T-helper 17 cell (primary cell): ENCODE measurements at places on chromosomes 5 and 9. TPM values are rescaled to one million over a fixed set of nuclear protein-coding genes. Genes with fewer than 3 reads are reported as not detected.
A peak's percentile ranks its signal among the peaks of the same experiment; 100 is the strongest.

TMEM252 gene
- total RNA-seq, result not detected

DNA sequence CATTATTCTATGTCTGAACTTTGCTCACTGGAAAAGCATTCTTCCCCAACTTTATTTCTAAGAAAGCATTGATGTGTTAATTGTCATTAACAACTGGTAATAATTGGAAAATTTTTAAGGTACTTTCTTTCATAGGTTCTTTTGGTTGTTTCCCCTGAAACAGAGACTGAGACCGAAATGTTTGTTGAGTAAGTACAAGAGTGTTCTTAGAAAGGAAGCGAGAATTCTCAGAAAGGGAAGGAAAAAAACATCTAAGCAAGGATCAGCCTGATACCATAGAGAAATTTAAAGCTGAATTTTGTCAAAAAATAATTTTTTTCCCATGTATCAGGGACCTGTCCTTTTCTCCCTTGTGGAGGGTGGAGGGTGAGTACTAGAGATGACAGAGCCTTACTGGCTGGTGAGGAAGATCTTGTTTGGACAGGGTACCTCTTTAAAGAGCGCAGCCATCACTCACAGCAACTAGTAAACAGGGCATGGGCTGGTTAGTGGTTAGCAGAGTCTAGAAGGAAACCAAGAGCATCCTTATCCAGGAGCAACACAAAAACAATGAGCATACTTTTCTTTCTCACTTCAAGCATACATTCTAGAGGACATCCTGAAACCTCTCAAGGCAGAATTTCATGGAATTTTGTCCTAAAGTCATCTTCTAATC lies 898.5 kb downstream of the DNAH5 start:
- H3K4me3 ChIP-seq, result no peak overlapping the region
- H3K36me3 ChIP-seq, result no peaks in the 10 kb centered on the region
- no peak for DNase-seq
- H3K27ac ChIP-seq, result no peak overlapping the region

GFI1B gene
- 29.3 TPM for total RNA-seq

DNA sequence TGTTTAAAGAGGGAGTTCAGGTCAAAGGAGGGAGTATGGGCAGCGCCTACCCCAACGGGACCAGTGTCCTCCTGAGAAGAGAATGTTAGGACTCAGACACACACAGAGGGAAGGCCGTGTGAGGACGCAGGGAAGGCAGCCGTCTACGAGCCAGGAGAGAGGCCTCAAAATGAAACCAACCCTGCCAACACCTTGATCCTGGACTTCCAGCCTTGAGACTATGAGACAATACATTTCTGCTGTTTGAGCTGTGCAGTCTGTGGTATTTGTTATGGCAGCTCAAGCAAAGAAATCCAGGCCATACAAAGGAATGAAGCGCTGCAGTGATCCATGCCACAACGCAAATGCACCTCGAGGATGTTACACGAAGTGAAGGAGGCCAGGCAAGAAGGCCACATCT lies 97.9 kb downstream of the COL23A1 start:
- no peak overlapping the region for H3K27ac ChIP-seq
- peaks cover 3% of the 10 kb centered on the region for H3K4me1 ChIP-seq
- no peaks in the 10 kb centered on the region for H3K36me3 ChIP-seq
- peaks cover 46% of the 10 kb centered on the region for H3K27me3 ChIP-seq
- DNase-seq, result no peak
- H3K4me3 ChIP-seq, result no peak overlapping the region

DNA sequence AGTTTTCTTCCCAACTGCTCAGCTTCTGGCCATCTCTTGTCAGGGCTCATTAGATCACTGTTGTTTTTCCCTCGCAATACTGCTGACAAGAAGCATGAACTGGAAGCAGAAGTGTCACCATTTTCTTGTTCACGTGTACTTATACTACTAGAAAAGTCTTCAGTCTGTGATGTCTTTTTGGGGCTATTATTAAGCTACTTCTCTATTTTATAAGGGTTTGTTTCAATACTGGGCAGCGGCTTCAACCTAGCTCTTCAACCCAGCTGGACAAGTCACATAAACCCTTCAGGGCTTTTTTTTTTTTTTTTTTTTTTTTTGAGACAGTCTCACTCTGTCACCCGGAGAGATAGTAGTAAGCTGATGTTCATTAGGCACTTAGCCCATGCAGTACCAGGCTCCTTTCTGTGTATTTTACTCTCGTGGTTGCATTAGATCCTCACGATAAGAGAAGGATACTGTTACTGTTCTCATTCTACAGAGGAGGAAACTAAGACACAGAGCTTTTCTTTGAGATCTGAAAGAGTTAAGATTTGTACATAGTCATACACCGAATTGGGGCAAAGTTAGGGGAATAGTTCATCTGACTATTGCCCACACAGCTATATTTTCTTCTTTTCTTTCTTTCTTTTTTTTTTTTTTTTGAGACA lies 20.5 kb downstream of the RAPGEF1 start:
- peak overlapping the region; percentile 78 for H3K4me3 ChIP-seq
- H3K27ac ChIP-seq, result peak overlapping the region; percentile 96
- H3K36me3 ChIP-seq, result peaks cover 6% of the 10 kb centered on the region
- peaks cover 53% of the 10 kb centered on the region for H3K4me1 ChIP-seq

- no peak overlapping the region for H3K4me3 ChIP-seq
- peaks cover 3% of the 10 kb centered on the region for H3K36me3 ChIP-seq
- peaks cover 8% of the 10 kb centered on the region for H3K4me1 ChIP-seq
- no peak for DNase-seq
- H3K27me3 ChIP-seq, result no peaks in the 10 kb centered on the region
- no peak overlapping the region for H3K27ac ChIP-seq
Observed at GRCh38 chr5:64744914-64745313, 23.6 kb downstream of the SREK1IP1 start.
